Esophagus mucosa (tissue), 1 donor: ENCODE measurements at places on chromosomes 3 and 15. TPM values are rescaled to one million over a fixed set of nuclear protein-coding genes. Genes with fewer than 3 reads are reported as not detected.

DNA sequence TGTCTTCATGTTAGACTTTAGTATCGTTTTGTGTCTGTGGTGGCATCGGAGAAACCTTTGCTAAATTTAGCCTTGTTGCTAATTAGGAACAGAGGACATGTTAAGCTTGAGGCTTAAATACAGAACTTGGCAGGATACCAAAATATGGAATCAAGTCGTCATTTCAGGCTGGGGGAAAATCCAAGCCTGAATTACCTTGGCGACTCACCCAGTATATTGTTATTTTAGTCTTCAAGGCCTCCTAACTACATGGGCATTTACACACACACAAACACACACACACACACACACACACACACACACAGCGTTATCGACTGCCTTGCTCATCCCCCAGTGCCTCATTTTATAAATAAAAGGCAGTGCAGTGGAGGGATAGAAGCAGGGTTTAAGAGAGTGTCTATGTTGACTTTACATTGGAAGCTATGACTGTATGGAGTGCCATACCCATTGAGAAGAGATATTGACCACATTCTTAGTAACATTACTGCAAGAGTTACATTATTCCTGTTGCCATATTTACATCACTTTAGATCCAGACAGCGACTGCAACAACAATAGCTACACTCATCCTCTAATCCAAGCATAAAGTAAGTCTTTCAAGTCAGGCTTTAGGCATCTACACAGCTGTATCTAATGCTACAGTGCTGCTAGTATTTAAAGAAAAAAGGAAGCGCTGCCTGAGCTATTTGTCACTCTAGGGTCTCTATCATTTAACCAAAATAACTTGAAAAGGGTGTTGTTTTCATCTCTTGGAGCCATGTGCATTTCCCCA lies 210.8 kb upstream of the SEMA6D start:
- ATAC-seq = no peak

GRCh38 chr15:25900901-25901300 lies 37.8 kb upstream of the ATP10A start:
- ATAC-seq = peak; percentile 12

DNA sequence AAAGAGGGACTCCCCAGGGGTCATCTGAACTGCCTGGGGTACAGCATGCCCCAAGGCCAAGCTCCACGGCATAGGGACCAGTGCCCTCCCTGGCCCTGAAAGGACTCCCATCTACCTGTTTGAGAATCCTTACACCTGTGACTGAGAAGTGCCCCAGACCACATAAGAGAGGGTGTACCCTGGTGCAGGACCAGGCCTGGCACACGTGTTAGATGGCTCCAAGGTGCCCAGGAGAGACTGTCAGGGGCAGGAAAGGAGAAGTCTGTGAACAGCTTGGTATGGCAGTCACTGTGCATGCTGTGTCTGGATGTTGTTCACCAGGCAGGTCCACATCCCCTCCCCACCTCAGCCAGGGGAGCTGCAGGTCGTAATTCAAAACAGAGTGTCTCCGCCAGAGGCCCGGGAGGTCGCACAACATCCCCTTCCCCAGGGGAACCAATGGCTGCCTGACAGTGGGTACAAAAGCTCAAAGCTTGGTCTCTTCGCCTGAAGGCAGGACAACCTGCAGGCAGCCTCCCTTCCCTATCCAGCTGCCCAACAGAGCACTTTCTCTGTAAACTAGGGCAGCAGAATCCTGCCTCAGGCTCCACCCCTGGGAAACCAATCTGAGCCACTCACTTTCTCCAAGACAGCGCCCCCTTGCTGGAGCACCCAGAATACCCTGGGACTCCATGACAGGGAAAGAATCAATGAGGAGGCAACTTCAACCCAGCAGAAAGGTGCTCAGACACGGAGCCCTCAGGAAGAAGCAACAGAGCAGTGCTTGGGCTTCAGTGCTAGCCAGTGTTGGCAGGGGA lies 3.9 kb downstream of the NUP210 start:
- no peak for ATAC-seq

DNA sequence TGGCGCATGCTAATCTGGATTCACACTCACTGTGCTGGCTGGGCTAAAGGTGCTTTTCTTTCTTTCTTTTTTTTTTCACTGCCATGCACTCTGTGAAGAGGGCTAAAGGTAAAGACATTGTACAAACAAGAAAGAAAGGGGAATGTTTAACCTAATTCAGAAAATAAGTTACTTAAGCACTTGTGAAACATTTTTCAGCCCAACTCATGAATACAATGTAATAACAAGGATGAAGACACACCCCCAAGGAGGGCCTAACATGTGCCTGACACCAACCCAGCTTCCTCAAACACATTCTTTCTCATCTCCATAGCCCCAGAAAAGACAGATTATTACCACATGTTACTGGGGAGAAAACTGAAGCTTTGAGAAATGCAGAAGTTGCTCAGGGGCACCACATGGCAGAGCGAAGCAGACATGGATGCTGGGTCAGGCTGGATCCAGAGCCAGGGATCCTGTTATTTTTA lies 5.7 kb downstream of the STIMATE start:
- no peak for ATAC-seq

DNA sequence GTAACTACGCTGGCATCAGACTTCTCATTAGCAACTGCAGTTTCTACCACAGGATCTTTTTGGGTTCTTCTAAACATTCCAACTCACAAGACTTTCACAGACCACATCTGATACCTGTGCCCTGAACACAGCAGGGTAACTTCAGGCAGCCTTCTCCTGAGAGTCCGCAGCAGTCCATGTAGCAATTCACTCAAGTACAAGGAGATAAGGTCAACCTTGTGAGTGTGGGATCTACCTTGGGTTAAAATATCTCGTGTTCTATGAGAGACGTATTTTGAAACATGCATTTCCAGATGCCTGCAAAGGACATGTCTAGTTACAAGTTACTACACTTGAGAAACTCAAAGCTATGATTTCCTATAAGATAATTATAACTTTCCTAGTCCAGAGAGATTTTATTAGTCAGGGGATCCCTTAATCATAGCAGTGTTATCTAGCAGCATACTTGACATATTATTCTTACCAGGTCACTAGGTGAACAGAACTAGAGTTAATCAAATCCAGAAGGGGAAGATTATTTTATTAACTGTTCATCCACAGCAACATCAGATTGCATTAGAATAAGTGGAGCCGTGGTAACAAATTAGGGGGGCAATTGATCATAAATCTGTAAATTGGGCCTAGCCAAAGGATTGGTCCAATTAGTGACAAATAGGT lies 66.4 kb downstream of the ASTE1 start:
- ATAC-seq = no peak

DNA sequence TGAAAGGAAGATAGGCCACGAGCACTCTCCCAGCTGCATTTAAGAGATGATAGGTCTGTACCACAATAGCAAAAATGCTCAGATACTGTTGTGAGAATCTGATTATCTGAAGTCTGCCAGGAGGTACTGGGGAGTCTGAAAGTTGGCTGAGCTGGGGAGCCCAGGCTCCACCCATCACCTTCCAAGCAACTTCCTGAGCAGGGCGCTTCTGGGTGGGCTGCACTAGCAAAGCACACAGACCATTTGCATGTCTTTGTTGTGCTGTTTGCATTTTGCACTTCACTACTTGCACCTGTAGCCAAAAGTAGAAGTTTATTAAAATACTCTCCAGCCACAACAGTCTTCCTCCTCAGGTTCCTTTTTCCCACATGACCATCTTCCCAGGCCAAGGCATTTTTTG lies 133.2 kb downstream of the ALDH1A2 start:
- no peak for ATAC-seq

DNA sequence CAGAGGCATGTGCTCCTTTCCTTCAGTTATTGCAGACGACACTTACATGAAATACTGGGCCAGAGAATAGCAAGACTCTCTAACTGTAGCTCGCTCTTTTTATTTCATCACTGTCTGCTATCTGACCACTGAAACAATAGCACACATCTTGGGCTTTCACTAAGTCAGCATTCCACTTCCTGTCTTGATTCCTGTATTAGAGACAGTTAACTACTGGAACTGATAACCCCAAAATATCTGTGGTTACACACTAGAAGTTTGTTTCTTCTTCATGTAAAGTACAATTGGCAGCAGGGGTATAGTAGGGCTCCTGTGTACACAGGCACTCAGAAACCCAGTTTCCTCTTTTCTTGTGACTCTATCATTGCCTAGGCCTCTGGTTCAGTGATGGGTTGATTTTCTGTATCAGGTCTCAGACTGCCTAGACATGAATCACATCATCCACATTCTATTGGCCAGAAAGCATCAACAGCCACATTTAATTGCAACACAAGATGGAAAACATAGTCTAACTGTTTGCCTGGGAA lies 230.2 kb upstream of the CD96 start:
- ATAC-seq = peak; percentile 18

GRCh38 chr3:140753865-140754754 lies 76.2 kb downstream of the TRIM42 start:
- peak; percentile 35 for ATAC-seq

- ATAC-seq = no peak
These were observed 112.9 kb upstream of the SLC6A11 start for GRCh38 chr3:10702961-10703740.

- ATAC-seq = no peak
These were observed 39.8 kb downstream of the CGGBP1 start for GRCh38 chr3:88019024-88019423.

GRCh38 chr15:100859970-100860828 lies 19.4 kb upstream of the ALDH1A3 start:
- ATAC-seq = no peak

- peak; percentile 25 for ATAC-seq
These were observed 35.5 kb upstream of the TIMP4 start for GRCh38 chr3:12194209-12194608.

GRCh38 chr3:18224426-18224825 lies 200.7 kb downstream of the SATB1 start:
- no peak for ATAC-seq

LRRC3B gene
- total RNA-seq = not detected

INSYN1 gene
- total RNA-seq = 5.1 TPM

ZNF80 gene
- total RNA-seq = not detected

CFAP20DC gene
- total RNA-seq = 8.7 TPM

PLSCR5 gene
- not detected for total RNA-seq

KLHL40 gene
- total RNA-seq = not detected

DPPA4 gene
- not detected for total RNA-seq
